Effector CD8-positive, alpha-beta T cell (primary cell): ENCODE measurements at places on chromosomes 4 and X.

GRCh38 chr4:26105815-26106699, 192.0 kb downstream of the SMIM20 start:
- DNase-seq: no peak

- no peak for DNase-seq
These were observed 113.4 kb upstream of the ATXN3L start for GRCh38 chrX:13433298-13433605.

DNA sequence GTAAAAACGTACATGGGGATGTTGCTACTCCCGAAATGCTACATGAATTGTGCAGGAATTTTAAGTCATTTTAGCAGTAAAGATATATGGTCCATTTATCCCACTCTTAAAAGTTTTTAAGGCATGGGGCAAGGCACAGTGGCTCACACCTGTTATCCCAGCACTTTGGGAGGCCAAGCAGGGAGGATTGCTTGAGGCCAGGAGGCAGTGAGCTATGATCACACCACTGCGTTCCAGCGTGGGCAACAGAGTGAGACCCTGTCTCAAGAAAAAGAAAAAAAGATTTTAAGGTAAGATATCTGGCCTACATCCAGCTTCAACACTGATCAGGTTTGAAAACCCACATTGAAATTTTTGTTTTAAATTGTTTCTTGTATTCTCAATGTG, 1.2 kb upstream of the SEC24D start:
- DNase-seq: no peak

DNA sequence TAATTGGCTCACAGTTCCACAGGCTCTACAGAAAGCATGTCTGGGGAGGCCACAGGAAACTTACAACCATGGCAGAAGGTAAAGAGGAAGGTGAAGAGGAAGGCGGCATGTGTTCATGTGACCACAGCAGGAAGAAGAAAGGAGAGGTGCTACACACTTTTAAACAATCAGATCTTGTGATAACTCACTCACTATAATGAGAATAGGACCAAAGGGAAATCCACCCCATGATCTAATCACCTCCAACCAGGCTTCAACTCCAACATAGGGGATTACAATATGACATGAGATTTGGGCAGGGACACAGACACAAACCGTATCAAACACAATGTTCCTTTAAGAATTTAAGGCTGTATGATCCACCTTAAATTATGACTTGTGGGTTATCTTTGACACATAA, 10.5 kb upstream of the PGM2 start:
- DNase-seq: no peak

- no peak for DNase-seq
These were observed 231.4 kb downstream of the PPP3CA start for GRCh38 chr4:101115887-101116286.

DNA sequence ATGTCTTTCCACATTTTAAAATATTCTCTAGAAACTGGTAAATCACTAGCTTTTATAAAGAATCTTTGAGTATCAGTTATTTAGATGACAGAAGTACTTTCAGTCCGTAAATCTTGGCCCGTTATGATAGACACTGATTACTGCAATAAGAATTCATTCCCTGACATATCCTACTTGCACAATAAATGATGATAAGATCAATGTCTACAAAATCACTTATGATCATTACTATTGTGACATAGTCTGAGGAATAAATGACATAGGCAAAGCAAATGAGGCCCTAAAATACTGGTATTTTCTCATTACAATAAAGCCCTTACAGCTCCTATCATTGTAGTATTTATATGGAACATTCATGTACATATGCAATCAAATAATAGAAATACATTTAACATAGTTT, 6.6 kb upstream of the PDCL2 start:
- no peak for DNase-seq
